ENCODE measurements at places on chromosomes 5 and 9.

GRCh38 chr5:166293892-166294291, 1997.6 kb upstream of the WWC1 start:
- no peak for DNase-seq

DNA sequence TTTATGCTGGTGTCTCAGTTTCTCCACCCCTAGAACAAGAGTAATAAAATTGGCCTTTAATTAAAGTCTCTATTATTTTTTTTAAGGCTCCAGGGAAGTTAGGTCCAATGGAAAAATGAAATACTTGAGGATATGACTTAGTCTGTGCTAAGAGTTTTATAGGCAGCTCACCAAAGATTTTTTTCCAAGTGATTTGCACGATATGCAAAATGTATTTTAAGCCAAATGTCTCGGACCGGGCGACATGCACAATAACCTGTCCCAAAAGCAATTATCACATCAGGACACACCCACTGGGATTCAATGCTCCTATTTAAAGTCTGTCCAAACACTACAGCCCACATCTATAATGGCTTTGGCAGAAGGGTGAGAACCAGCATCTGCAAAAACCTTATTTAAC, 136.1 kb upstream of the ANKH start:
- DNase-seq = no peak

GRCh38 chr9:32703635-32704034, 68.2 kb upstream of the TAF1L start:
- no peak for DNase-seq

- no peak for DNase-seq
Measured at GRCh38 chr5:80036615-80037014, 1.5 kb downstream of the THBS4 start.

DNA sequence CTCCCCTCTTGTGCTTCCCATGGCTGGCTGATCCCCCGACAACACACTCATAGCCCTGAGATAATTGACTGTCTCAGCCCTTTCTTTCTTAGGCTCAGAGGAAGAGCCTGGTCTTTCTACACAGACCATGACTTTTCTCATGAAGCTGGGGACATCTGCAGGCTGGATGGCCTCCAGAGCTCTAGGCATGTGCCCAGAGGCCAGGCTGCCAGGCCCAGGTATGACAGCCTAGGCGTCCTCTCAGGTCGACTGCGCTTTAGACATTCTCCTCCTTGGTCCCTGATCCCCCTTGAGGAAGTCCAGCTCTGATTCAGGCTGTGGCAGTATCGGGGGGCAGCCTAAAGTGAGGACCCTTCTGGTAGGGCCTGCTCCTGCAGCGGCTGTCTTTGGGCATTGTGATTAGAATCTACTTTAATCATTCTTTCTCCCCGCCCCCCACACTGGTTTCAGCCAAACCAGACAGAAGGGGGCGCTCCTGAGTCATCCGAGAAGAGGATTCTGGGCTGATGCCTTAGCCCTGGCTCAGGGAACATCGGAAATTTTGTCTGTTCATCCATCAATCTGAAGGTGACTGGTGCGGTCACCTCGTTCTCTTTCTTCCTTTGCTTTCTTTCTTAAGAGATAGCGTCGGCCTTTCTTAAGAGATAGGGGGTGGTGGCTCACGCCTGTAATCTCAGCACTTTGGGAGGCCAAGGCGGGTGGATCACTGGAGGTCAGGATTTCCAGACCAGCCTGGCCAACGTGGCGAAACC, 66.5 kb upstream of the HSPA9 start:
- DNase-seq = no peak

DNA sequence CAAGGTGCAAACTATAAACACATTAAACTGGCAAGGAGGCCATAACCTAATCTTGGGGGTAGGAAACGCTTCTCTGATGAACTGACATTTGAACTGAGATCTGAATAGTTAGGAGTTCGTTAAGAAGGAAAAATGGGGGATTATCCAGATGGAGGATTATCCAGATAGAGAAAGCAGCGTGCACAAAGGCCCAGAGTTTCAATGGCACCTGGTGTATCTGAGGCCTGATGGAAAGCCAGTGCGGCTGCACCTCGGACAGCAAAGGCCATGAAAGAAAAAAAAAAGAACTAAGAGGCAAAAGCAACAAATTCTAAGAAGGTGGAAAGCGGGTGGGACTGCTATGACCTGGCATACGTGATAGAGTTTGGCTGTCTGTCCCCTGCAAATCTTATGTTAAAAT, 13.0 kb upstream of the CTNNAL1 start:
- DNase-seq = no peak

GRCh38 chr5:96214442-96215197, 218.4 kb downstream of the PCSK1 start:
- no peak for DNase-seq

- DNase-seq = no peak
Measured at GRCh38 chr9:98477884-98478283, 222.4 kb upstream of the TBC1D2 start.

DNA sequence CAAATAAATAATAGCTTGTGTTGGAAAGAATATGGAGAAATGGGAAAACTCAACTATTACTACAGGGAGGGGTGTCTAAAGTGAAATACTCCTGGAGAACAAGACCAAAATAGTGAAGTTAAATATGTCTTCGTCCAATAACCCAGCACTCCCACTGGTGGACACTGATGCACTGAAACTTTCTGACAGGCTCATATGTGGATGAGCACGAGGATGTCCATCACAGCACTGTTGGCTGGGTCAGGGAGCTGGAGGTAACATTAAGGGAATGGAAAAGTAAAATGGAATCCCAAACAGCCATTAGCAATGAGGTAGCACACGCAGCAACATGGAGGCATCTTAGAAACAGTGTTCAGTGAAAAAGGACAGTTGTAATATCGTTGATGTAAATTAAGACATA, 86.5 kb downstream of the LMNB1 start:
- no peak for DNase-seq

DNA sequence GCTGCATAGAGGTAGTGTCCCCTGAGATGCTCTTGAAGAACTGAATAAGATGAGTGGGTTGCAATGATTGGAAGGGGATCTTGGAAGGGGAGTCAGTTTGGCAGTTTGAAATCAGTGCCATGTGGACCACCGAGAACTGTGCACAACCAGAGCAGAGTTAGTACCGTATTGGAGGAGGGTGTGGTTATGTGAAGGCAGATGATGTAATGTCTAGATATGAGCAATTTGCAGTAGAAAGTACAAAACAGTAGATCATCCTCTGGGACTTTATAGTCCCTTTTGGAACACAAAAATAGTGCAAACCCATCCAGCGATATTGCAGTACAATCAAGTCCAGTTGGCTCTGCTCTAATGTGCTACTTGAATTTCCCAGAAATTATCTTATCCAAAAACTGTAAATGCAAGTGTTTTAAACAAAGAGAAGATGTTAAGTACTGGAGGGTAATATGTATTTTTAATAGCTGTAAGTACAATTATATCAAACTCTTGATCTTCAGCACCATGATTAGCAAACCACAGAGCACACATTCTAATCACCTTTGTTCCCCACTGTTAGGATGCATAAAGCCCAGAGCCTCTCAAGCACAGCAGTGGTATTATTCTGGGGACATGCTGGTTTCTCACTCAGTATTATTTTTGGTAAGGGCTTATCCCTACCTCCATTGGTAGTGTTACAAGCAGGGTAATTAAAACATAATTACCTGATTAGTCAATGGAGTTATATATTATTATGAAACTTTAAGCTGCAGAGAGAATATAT, 41.5 kb downstream of the MEGF10 start:
- DNase-seq = no peak

- DNase-seq = no peak
Measured at GRCh38 chr5:140236891-140237598, 62.1 kb downstream of the CYSTM1 start.

- DNase-seq = no peak
Measured at GRCh38 chr9:128383791-128384190, 12.6 kb downstream of the URM1 start.

- peak; percentile 61 for DNase-seq
Measured at GRCh38 chr9:16626577-16627130, 243.8 kb downstream of the BNC2 start.

DNA sequence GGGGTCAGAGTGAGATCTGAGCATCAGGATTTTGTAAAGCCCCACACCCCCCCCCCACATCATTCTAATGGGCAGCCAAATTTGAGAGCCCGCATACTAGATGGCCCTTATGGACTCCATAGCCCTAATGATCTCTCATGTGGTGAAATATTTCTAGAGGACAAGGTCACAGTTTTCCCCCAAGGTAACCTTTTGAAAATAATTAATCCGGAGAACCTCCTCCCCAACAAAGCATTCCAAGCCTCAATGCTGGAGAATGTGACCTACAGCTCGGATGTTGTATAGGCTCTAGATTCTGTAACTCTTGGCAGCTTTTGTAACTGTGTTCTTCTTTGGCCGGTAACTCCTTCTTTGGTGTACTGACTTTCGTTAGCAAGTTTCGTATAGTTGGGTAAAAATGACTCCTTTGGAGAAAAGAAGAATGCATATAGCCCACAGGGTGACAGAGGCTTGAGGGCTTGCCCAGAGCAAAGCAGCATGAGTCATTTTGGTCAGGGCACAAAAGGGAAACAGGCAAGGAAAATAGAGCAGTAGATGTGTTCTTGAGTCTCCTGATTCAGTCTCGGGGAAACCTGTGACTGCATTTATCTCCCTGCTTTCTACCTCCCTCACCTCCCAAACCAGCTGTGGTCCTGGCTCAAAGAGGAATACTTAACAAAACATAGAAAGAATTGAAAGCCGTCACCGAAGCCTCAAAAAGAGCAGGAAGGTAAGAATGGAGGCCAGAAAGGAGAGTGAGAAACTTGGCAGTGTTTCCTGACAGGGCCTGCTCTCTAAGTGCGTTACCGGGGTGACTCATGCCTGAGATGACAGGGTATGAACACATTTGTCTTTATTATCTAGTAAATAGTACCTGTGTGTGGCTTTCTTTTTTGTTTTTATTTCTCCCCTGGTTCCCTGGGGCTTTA, 6.6 kb upstream of the XPA start:
- DNase-seq = peak; percentile 66

GRCh38 chr5:9712911-9713310, 82.8 kb upstream of the TAS2R1 start:
- peak; percentile 3 for DNase-seq

DNA sequence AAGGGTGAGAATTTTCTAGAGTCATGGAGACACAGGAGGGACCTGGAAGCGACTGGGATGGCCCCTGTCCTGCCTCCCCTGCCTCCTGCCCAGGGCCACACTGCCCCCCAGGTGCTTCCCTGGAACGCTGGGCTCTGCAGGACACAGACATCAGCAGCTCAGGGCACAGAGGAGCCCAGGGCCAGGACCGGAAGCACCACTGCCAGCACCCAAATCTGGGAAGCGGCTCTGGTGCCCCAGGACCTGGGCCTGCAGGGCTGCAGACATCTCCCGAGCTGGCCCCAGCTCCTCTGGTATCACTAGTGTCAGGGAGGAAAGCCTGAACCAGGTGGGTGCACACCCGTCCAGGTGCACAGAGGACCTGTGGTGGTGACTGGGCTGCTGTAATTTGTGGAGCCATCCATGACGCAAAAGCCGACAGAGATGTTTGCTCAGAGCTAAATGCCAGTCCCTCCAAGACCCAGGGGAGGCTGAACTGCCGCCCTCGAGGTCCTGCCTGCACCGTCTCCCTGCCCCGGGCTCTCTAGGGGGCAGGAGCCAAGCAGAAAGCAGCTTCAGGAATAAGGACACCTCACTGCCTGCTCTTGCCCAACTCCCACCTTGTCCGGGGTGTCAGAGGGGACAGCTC, 46.0 kb upstream of the SIMC1 start:
- no peak for DNase-seq

DNA sequence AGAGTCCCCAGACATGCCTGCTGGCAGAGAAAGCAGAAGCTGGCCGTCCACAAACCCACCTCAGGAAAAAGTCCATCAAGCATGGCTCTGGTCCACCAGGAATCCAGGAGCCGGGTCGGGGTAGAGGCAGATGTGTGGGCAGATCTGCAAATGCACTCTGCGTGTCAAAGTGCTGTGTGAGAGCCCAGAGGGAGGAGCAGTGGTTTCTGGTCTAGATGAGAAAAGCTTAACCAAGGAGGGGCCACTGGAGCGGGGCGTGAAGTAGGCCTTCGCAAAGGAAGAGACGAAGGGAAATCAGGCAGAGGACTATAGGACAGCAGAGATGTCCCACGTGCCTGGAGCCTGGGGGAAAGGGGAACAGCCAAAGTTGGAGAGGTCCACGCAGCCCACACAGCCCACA, 40.0 kb downstream of the TTLL11 start:
- DNase-seq = no peak

GRCh38 chr9:121622387-121623203, 28.8 kb upstream of the DAB2IP start:
- DNase-seq = no peak

DNA sequence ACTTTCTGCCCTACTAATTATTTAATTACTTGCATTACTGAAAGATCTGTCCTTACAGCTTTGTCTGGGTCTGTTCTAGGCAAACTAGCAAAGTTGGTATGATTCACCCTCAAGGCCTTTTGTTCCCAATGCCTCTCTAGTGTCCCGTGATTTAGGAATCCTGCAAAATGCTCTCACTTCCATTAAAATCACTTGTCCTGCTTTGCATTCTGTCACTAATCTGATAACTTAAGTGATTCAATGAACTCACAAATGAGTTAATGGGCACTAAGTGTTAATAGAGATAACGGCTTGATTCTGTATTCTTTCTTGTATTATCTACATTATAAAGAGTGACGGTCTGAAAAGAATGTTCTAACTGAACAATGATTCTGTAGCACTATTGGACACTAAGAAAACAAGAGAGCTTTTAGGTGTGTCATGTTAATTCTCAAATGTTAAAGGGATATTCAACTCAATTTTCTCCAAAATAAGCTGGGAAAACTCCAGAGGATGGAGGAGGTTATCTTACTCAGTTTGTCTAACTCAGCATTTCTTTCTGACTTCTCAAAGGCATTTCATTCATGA, 697.3 kb downstream of the CETN3 start:
- DNase-seq = no peak

GRCh38 chr5:116289276-116289675, 204.5 kb downstream of the COMMD10 start:
- no peak for DNase-seq

- DNase-seq = no peak
Measured at GRCh38 chr5:17020678-17021601, 84.9 kb upstream of the MYO10 start.

- DNase-seq = peak; percentile 59
Measured at GRCh38 chr5:143066556-143067281, 296.5 kb downstream of the ARHGAP26 start.

DNA sequence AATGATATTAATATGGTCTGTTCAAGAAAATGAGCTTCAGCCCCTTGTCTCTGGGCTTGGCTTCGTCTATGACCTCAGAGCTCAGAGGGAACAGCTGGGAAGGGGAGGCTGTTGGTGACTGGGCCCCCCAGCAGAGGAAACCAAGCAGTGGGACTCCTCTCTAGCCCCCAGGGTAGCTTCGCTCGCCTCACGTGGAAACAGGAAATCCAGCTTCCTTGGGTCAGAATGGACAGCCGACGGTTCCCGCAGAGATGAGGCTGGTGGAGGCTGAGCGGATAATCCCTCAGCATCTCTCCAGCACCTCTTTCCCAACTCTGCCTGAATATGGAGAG, 37.2 kb upstream of the ICE1 start:
- DNase-seq = no peak

GRCh38 chr9:35938474-35939356, 19.2 kb downstream of the OR2S2 start:
- no peak for DNase-seq
